ENCODE measurements at places on chromosomes 5 and 9. TPM values are rescaled to one million over a fixed set of nuclear protein-coding genes. Genes with fewer than 3 reads are reported as not detected.

GRCh38 chr9:129958796-129959195 lies 84.2 kb downstream of the FNBP1 start:
- no peak for DNase-seq

GRCh38 chr5:76521240-76521758 lies 101.9 kb downstream of the F2RL2 start:
- DNase-seq = no peak

DNA sequence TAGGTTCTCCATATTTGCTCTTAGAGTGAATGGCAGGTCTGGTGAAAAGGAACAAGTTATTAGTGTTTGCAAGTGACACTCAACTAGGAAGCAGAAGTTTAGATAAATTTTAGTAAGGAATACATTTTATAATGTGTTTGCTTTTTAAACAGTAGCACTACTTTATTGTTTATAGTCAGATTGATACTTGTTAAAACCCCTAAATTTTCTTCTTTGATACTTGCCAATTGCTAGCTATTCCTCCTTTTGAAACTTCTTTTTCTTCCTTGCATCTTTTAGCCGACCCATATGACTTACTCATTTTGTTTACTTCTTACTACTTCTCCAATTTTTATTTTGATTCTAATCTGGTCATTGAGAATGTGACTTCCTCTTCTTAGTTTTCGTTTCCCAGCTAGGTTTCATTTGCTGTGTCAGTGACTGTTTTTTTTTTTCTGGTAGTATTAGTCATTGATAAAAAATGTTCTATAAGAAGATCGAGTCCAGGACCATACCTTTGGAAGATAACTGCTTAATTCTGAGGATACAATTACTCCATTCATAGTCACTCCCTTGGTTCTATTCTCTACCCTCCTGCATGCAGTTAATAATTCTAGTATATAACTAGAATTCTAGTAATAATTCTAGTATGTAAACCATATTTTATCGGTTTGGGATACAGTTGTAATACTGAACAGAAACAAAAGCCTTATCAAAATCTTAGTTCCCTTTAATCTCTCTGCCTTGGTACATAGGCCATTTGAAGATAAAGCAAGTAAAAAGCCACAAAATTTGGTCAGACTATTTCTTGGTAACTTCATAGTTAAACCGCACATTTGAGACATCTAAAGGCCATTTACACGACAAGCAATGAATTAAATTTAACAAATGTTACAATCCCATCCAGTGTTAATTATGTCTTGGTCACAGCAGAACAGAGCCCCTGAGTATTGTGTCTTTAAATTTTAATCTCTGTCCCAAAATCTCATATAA lies 2.8 kb upstream of the RICTOR start:
- no peak for DNase-seq

DNA sequence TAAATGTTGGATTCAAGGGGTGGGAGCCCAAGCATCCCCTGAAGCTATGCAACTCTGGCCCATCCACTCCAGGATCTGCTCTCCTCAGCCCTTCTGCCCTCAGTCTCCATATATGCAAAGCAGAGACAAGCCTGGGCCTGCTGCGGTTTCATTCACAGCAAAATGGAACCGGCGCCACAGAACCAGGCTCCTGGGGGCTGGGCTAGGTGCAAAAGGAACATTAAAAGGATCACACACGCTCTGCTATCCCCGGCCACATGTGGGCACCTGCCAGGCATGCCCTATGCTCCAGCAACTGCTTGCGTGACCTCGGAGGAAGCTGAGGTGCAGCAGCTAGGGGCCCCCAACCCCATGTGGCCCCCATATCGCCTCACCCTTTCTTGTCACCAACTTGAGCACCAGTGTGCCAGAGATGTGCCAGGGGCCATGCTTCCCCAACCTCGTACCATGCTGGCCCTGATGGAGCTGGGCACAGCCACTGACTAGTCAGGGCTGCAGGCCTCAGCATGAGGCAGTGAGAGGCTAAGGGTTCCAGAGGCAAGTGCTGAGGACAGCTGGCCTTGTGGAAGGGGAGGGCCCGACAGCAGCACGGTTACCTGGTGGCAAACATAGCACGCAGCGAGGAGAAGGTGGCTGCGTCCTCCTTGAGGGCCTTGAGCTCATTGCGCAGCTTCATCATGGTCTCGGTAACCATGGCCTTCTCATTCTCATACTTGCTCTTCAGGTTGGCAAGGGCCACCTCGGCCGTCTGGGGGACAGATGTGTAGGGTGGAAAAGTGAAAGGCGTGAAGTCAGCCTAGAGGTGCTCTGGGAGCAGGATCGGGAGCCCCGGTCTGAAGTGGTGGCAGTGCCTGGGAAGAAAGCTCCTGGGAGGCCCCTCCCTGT lies 47.2 kb downstream of the BICD2 start:
- no peak for DNase-seq

GRCh38 chr5:83095957-83096539 lies 18.7 kb downstream of the XRCC4 start:
- DNase-seq = no peak

The PTBP3 gene
- 101 TPM for total RNA-seq

- DNase-seq = no peak
Observed at GRCh38 chr5:94746731-94747124, 128.3 kb downstream of the SLF1 start.

DNA sequence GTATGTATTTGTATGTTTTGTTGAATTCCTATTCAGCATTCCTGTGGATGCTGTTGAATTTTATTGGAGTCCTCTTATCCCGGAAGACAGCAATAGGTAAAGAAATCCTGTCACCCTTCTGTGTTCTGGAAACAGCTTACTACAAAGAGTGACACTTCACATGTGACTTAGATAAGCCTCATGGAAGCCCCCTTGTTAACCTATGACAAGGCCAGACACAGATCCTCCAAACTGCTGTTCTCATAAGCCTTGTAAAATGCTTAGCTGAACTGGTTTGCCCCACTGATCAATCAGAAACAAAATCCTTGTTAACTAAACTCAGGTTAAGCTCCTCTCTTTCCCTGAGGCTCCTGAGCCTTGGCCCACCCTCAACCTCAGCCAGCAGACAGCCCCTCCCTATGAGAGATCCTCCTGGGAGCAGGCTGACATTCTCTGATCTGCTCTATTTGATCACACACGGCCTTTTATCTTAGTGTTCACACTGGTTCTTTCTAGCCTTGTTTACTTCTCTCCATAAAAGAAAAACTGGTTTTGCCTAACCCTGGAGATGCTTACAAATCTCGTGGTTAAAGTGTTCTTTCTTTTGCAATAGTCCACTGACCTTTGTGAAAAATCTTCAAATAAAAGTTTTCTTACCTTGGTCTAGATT lies 29.4 kb upstream of the ATP6V1G1 start:
- DNase-seq = no peak

- no peak for DNase-seq
Observed at GRCh38 chr9:136824496-136825225, 16.9 kb downstream of the RABL6 start.

The PTPRD gene
- total RNA-seq = 0.05 TPM

Measured in activated T-helper 1 cell treated with anti-CD3 and anti-CD28 coated beads, Interleukin-12 subunit alpha, Interleukin-12 subunit beta, Interleukin-2, Interleukin-4 antibody, amounts not matched to agents 30 ng/mL and 10 ng/mL and 1 ng/mL, durations not matched to agents 14 hours and 24 hours and 36 hours (primary cell).